ENCODE measurements at places on chromosomes 13 and 19. TPM values are rescaled to one million over a fixed set of nuclear protein-coding genes. Genes with fewer than 3 reads are reported as not detected.

- DNase-seq = no peak
These were observed at the start of gene CEACAM8 for GRCh38 chr19:42594617-42595489. CEACAM8 (minus strand) TSS chr19:42594924; CDS start chr19:42594828, 96 bp downstream.

- DNase-seq = peak; percentile 67
These were observed at the start of gene ZNF441 for GRCh38 chr19:11766597-11767591. ZNF441 (plus strand) TSS chr19:11767000; CDS start chr19:11767194, 194 bp downstream.

GRCh38 chr13:104382951-104383350, 1316.7 kb upstream of the SLC10A2 start:
- no peak for DNase-seq

GRCh38 chr19:56720281-56720680, 48.7 kb upstream of the ZNF835 start:
- no peak for DNase-seq

GRCh38 chr19:35569281-35569781, 5.9 kb upstream of the ATP4A start:
- DNase-seq = no peak

- DNase-seq = no peak
These were observed 328.0 kb downstream of the UQCRFS1 start for GRCh38 chr19:28884786-28885476.

The SIGLEC5 gene
- total RNA-seq = 0.93 TPM

The MADCAM1 gene
- total RNA-seq = 0.41 TPM
